ENCODE measurements at places on chromosomes 1 and 21.

DNA sequence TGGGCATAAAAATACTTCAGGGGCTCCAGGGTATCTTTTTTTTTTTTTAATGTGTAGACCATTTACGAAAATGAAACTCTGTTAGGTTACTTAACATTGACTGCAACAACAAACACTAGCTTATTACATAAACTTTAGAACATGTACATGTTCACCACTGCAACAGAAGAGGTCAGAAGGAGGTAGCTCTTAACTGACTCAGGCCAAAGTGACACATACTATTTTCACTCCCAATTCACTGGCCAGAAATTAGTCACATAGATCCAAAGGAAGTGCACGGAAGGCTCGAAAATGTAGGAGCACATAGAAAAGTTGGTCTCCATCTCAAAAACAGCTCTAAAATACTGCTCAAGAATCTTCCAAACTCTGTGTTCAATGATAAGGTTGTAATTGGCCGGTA lies 107.2 kb downstream of the AKT3 start:
- no peak for DNase-seq

DNA sequence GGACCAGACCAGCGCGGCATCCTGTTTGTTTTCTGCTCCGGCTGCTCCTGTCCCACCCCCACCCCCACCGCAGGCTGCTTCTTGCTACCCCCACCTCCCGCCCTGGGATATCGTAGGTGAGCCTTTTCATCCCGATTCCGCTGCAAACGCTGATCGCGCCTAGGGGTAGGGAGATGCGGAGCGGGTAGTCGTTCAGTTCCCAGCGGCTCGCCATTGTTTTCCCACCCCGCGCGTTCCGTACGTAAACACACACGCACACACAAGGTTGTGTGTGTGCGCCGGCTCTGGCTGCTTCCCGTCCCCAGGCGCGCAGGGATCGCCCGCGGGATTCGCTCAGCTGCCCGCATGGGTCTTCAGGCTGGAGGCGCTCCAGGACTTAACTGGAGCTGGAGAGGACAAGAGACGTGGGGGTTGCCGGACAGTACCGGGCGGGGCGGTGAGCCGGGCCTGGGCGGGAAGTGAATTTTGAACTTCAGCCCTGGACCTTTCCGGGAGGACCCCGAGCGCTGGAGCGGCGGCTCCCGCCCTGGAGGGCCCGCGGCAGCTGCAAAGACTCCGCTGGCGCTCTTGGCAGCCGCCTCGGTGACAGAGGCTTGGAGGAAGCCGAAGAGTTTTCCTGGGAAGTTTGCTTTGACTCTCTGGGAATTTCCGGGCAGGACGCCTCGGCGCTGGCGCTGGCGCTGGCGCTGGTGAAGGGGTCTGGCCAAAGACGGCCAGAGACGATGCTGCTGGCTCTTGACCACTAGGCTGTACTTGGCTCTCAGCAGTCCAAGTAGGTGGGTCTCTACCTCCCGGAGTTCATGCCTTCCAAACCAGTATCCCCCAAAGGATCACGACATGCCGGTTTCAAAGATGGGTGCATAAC lies 1.6 kb downstream of the SOX13 start:
- DNase-seq, result no peak

DNA sequence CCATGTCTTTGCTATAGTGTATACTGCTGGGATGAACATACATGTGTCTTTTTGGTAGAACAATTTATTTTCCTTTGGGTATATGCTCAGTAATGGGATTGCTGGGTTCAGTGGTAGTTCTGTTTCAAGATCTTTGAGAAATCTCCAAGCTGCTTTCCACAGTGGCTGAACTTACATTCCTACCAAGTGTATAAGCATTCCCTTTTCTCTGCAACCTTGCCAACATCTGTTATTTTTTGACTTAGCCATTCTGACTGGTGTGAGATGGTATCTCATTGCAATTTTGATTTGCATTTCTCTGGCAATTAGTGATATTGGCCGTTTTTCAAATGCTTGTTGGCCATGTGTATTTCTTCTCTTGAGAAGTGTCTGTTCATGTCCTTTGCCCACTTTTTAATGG lies 37.5 kb upstream of the ANGPTL1 start:
- DNase-seq, result peak; percentile 47

DNA sequence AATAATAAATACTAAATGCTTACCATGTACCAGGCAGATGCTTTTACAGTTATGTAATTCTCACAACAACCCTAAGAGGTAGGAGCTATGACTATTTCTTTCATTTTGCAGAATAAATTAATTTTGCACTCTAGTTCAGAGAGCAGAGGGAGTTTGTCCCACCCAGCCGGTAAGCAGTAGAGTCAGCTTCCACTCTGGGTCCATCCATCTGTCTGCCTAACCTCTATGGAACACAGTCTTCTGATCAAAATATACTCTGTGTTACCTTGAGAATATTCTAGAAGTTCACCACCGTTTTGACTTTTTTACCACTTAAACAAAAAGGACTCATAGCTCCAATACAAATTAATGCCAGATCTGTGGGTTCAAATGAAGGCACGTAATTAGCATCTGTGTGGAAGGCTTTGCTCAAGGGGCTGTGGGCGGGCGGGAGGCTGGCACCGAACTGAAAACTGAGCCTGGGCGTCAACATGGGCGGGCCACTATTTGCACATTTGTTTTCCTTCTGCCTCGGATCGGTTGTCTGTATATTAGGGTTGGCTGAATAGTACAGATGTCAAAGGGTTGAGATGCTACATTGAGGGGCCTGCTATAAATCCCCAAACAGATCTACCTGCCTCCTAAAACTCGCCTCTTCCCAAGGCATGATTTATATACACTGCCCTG lies 33.1 kb upstream of the LMO4 start:
- DNase-seq, result no peak

DNA sequence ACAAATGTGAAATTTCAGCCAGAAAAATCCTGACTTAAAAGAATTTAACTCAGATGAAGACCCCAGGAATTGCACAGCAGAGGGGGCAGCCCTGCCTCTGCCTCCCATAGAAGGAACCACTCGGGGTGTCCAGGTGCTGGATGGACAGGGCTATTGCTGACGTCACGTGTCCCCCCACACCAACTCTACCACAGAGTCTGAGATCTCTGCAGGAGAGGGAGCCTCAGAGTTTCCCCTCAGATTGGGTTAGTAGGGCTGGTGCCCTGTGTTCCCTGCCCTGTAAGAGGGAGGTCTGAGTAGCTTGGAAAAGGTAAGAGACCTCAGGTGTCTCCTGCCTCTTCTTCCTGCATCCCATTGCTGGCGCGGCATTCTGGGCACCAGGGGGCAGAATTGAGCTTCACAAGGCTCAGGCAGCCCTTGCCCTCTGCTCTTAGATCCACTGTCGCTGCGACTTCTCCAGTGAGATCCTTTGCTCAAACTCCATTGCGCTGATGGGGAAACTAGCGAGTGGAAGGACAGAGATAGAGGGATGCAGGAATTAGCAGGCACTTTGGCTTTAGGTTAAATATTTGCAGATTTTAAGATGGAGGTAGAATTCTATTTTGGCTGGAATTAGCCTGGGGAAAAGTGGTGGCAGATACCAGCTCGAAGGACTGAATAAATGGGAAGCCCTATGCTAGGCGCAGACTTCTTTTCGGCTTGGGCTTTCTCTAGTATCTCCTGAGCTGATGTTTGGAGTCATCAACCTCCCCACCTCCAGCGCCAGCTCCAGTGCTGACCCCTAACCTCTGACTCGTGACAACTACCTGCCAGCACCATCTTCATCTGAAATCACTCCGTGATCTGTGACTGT lies 42.8 kb upstream of the DMBX1 start:
- peak; percentile 7 for DNase-seq

GRCh38 chr1:36707221-36707620 lies 224.5 kb upstream of the CSF3R start:
- no peak for DNase-seq

GRCh38 chr1:223328566-223328965 lies 35.4 kb downstream of the SUSD4 start:
- no peak for DNase-seq

- DNase-seq, result no peak
Observed at GRCh38 chr21:36297938-36298572, 21.9 kb upstream of the MORC3 start.

DNA sequence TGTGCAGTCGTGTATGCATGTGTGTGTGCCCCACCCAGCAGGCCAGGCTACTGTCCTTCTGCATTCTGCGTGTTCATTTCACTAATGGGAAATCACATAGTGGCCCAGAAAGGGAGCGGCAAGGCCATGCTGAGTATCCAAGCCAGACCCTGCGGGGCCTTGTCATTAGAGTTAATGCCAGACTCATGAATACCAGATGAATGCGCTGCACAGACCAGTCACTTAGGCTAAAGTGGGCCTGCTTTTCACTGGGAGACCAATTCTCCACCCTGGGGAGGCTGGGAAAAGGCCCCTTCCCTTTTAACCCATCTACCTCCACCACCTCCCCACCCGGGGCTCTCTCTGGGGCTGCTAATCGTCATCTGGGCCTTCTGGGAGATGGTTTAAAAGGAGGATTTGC lies 17.0 kb upstream of the GRIK3 start:
- no peak for DNase-seq

DNA sequence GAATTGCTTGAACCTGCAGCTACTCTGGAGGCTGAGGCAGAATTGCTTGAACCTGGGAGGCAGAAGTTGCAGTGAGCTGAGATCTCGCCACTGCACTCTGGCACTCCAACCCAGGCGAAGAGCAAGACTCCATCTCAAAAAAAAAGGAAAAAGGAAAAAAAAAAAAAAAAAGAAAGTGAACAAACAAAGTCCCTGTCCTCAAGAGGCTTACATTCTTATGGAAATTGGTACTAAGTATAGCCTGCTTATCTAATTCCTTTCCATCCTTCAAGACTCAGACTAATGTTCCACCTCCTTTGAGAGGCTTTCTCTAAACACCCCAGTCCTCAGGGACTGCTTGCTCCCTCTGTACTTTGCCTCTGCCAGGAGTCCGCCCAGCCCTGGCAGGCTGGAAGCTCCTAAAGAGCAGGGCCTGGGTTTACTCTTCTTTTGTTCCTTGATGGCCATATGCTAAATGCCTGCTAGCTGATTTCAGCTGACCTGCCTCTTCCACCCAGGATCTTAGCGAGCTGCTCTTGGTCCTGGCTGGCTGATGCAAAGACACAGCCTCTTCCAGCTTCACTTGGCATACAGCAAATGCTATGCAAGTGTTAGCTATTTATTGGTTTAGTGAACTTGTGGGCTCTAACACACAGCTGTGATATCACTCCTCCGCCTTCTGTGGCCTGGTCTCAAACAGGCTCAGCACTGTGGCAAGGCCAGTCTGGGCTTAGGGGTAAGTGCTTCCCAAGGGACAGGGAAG lies 9.8 kb downstream of the SLC9A1 start:
- peak; percentile 17 for DNase-seq

DNA sequence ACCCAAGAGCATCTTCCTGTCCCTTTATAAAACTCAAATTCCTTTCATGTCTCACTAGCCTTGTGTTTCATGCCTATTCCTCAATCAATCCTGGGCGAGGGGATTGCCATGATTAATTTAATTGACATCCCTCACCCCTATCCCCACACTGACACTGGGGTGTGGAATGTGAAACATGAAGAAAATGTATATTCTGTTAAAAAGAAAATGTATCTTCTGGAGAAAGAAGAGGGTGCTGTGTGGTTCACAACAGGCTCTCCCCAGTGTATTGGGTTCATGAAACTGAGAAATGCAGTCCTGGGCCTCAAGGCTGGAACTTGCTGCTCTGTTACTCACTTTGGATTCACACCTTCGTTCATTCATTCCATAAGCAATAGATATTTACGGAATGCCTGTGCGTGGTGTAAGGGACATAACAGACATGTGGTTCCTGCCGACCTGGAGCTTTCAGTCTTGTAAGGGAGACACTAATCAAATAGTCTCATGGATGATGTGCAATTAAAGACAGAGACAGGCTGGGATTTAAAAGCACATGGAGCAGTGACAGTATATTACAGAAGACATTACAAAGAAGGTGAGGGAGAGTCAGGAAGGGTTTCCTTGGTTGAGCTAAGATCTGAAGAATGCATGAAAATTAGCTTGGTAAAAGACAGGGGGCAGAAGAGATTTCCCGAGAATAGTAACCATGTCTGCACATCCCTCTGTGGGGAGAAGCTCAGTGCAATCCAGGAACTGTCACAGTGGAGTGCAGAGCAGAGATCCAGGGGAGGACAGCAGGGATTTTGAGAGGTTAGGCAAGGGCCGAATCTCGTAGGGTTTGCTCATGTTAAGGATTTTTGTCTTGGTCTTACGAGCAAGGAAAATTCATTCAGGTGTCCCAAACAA lies 32.1 kb downstream of the SERTAD4 start:
- DNase-seq, result no peak

DNA sequence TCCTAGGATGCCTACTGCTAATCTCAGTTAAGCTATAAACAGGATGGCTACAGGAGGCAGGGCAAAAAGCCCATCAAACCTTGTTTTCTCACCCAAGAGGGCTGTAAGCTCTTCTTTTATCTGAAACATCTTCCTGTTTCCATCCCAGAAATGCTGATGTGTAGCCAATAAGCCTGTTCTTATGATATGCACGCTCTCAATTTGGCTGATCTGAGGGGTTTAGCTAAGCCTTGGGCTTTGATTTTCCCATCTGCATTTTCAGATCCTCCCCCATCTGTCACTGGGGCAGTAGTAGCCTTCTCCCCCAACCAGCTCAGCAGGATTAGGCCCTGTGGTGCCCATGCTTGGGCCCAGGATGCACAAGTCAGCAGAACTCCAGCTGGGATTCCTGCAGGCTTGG lies 105.0 kb downstream of the BRINP2 start:
- DNase-seq, result no peak

GRCh38 chr1:228921481-228921880 lies 186.2 kb downstream of the RHOU start:
- no peak for DNase-seq

GRCh38 chr1:204188959-204189639 lies 7.2 kb downstream of the KISS1 start:
- no peak for DNase-seq

DNA sequence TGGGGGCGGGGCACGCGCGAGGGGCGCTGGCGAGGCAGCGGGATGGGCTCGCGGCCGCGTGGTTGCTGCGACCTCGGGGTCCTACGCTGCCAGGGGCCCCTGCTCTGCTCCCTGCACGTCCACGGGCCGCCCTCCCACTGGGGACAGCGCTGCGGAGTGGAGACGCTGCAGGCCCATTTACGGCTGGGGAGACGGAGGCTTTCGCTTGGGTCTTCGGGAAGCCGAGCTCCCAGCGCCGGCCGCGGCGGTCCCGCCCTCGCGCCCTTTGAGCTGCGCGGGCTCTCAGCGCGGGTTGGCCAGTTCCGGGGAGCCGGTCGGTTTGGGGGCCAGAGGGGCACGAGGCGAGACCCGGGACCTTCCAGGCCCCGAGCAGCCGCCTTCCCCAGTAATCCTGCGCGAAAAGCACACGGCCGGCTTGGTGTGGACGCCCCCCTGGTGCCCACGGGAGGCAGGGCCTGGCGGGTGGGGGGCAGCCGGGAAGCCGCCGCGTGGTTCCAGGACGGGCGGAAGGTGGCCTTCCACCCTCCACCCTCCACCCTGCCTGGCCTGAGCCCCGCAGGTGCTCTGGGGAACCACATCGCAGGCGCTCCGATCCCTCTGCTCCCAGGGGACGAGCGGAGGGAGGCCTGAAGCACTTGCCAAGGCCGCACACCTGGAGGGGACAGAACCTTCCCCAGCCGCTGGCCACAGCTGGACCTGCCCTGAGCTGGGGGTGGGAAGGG lies 570 bp upstream of the PEX10 start:
- DNase-seq, result no peak

- DNase-seq, result no peak
Observed at GRCh38 chr1:63836374-63836773, 62.6 kb downstream of the ROR1 start.
